MM.1S (cell line): ENCODE measurements at places on chromosomes 7 and 10.

DNA sequence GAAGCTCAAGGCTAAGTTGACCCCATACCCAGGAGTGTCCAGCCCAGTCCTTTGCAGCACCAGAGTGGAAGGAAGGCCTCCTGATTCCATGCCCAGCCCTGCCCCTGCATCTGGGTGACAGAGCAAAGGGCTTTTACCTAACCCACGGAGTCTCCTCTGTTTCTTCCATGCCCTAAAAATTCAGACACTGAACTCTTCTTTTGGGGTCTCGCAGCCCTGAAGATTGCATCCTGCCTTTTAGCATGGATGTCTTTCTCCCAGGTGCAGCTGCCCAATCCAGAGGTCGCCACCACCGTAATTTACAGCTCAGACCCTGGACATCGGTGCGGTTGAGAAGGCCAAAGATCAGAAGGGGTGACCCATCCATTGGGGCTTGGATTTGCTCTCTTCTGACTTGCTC lies 50.8 kb downstream of the CXCL12 start:
- no peak for DNase-seq

DNA sequence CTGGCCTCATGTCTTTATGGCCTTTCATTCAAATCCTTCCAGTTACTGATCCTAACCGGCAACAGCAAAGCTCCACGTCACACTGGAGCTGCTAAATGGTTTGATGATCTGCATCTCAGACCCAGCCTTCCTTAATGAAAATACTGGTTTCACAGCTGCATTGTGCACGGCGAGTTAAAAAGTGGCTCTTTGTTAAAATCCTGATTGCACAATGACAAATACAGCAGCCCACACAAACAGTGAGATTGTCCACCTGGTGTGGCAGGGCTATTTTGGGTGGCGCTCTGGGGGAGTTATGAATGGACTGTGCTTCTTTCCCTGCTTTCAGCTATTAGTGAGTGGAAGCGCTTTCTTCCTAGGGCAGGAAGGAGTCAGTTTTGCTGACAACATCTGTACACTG lies 63.4 kb upstream of the C1QL3 start:
- no peak for DNase-seq

DNA sequence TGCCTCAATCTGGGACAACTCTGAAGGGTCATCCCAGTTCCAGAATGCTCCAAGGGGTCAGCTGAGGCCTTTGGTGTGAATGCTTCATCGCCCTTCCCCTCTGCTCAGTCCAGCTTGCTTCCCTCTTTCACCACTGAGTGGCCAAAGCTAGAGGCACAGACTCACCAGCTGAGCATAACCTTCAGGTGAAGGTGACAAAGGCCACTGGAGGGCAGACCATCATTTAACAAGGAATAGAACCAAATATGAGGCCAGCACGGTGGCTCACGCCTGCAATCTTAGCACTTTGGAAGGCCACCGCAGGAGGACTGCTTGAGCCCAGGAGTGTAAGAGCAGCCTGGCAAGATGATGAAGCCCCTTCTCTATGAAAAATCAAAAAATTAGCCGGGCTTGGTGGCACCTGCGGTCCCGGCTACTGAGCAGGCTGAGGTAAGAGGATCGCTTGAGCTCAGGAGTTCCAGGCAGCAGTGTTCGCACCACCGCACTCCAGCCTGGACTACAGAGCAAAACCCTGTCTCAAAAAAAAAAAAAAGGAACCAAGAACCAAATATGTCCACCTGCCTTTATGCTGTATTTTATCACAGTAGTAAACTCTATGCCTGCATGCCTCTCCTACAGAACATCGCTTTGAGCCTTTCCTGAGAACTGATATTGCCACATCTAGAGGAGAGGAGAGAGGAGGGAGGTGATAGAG lies 13.4 kb downstream of the PRKAG2 start:
- DNase-seq: no peak

DNA sequence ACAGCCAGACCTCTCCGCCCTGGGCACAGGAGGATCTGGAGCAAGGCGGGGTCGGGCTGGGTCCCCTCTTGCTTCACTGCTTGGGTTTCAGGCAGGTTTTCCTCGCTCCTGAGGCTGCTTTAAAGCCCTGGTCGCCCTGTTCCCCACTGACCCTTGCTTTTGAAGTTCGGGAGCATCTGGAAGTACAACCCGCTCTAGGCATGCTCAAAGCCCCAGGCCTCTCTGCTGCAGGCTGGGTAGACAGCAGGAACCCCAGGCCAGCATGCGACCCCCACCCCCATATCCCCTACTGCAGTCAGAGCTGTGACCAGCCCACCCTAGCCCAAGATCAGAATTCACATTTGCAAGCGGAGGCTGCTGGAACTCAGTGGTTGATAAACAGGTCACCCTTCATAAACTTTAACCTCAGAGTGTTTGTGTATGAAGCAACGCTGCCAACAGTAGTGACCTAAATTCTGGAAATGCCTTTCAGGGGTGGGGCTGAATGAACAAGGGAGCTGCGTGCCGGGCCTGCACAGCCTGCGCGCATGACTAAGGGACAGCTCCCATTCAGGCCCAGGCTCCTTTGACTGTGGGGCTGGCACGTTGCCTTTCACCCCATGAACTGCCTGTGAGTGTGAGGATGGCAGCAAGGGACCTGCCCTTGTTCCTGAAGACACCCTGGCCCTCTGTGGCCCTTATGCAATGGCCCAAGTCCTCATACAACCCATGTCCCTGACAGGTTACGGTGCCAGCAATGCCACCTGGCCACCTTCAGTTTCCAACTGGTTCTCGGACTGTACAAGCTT lies 52.5 kb downstream of the PROSER2 start:
- no peak for DNase-seq

DNA sequence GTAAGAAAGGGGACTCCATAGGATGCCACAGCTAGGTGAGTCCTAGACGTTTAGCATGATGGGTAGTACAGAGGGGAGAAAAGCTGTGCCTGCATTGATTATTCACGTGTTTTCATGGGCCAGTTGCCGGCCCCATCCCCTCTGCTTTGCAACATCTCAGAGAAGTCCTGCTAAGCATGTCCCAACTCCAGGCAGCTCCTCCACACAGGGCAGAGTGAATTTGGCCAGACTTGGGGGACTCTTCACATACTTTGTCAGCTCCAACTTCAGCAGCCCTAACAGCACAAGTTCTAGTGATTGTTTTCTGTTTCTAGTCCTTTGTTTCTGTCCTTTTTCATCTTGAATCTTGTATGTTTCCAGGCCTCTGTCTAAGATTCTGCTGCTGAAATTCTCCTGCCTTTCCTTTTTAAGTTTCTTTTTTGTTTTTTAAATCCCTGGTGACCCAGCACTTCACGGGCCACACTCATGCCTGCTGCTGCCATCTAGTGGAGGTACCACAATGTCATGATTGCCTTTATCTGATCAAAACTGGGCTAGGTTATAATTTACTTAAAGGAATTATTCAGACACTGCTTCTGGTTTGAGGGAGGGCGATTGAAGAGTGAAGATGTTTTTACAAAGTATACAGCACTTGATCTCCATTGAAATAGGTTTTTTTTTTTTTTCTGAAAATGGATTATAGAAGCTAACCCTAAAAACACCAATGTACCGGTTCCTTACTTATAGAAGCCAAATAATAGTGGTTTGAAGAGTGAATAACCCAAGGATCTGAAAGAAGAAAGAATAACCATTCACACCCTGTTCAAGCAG lies 276.9 kb downstream of the CSTF2T start:
- DNase-seq: peak; percentile 47

- DNase-seq: no peak
Observed at GRCh38 chr7:138890499-138891445, 90.4 kb downstream of the KIAA1549 start.

DNA sequence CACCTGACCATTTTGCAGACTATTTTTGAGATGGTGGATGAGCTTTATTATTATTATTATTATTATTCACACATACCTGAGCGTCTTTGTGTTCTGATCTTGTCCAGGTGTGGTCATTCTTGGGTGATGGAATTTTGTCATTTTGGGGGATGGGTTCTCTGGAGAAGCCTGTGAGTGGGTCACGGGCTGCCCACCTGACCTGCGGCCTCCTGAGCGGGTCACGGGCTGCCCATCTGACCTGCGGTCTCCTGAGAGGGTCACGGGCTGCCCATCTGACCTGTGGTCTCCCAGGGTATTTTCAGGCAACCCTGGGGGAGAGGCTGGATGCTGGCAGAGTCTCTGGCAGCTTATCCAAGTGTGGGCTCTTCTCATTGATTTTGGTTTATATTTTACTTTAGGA lies 7.3 kb downstream of the SCART1 start:
- no peak for DNase-seq

DNA sequence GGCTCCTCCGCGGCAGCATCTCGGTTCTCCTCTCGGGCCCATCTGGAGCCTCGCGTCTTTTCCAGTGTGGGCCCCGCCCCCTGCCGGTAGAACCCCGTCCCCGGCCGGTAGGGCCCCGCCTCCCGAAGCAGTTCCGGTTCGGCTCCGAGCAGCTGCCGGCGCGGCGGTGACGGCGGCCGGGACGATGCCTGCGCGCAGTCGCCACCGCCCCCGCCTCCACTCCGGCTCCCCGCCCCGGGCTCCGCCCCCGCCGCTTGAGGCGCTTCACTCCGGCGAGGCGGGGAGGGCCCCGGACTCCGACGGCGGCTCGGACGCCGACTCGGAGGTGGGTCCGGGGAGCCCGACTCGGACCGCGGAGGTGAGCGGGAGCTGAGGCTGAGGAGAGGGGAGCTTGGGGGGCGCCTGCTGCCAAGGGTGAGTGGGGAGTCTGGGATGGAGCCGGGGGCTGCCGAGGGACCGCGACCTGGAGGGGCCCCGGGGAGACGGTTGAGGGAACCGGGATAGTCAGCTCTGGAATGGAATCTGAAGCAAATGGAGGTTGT lies at the start of gene SAMD8:
Gene SAMD8 (plus strand): TSS at position 292 of the 542 bp plus-strand sequence. CDS start 38,873 bp downstream, outside the sequence.
- peak; percentile 95 for DNase-seq

DNA sequence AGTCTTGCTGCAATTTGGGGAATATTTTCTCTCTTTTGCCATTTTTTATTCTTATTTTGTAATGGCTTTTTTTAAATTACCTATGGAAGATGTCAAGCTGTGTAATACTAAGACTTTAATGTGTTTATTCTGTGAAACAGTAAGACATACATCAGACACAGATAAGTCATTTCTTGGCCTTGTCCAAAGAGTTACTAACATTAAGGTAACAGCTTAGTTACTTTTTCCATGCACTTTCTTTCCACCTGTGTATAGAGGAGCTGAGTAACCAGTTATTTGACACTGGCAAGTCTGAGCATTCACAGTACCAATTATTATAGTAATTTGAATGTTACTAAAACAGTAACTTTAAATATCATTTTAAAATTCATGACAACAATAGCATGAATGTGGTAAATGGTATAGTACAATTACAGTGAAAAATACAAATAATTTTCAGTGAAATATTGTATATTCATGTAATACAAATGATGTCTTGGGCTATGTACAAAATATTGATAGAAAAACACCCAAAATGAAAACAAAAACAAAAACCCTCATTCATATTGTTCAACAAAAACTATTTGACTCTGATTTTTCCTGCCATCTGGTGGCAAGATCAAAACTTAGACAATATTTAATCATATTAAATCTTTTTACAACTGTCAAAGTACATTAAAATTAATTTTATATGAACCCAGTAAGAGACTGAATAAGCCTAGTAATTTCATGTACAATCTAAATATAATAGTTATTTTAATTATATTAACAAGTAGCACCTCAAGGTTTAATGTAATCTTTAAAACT lies 259.8 kb upstream of the SEMA3A start:
- DNase-seq: no peak

DNA sequence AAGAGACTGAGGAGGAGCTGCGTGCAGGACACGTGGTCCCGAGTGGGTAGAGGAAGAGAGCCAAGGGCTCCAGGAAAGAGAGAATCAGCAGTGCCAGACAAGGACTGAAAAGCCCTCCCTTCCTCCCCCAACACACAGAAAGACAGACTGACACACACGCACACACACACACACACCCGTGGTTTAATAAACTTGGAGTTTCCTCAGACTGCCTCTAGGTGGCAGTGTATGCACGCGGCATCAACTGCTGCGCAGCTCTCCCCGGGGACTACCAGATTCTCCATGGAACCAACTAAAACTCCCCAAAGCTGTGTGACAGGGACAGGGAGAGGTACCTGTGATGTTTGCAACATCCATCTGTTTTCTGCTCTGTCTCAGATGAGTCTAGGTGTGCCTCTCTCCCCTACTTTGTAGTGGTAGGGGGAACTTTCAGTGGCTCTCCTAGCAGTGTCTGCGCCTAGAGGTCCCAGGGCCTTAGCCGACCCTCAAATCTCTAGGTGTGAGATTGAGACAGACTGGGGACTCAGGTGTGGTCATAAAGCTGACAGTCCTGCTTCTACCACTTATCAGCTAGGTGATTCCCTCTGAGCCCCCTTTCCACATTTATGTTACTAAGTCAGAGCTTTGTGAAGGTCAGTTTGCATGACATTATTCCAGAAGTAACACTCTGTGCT lies 9.3 kb upstream of the TSPAN14 start:
- DNase-seq: peak; percentile 51

- no peak for DNase-seq
Observed at GRCh38 chr7:47329320-47329926, 252.5 kb downstream of the TNS3 start.

DNA sequence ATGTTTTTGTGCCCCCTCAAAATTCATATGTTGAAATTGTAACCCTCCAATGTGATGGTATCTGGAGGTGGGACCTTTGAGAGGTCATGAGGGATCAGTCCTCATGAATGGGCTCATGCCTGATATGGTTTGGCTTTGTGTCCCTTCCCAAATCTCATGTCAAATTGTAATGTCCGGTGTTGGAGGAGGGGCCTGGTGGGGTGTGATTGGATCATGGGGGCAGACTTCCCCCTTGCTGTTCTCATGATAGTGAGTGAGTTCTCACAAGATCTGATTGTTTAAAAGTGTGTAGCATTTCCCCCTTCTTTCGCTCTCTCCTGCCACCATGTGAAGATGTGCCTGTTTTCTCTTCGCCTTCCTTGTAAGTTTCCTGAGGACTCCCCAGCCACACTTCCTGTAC lies 53.4 kb downstream of the TLL2 start:
- DNase-seq: no peak

DNA sequence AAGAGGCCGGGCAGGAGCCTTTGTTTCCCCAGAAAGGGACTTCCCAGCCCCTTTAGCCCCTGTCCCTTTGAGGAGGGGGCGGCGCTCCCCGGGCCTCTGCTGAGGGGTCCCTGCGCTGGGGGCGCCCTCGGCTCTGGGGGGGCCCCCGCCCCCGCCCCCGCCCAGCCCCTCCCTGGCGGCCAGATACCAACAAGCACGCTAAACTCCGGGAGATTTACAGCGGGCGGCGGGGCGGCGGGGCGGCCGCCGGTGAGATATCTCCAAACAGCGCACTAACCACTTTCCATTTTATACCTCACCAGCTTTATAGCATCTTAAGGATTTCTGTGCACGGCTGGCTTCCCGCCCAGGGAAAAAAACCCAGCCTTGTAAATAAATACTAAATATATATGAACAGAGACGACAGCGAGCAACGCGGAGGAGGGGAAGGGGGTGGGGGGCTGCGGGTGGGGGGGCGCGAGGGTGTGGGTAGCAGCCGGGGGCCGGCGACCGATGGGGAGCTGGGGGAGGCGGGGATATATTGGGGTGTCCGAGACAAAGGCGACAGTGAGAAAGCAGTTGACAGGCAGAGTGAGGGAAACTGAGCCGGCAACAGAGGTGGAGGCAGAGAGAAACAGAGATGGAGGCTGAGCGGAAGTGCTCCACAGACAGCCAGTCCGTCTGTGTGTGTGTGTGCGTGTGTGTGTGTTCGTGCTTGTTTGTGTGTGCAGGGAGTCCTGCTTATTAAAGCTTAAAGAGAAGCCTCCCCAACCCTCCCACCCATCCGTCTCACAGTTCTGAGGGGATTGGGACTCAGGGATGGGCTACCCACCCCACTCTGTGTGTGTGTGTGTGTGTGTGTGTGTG lies 85.8 kb downstream of the HIF1AN start:
- DNase-seq: no peak

GRCh38 chr7:34928052-34928451 lies 109.2 kb downstream of the DPY19L1 start:
- peak; percentile 89 for DNase-seq
